ENCODE measurements at places on chromosomes 4 and X. TPM values are rescaled to one million over a fixed set of nuclear protein-coding genes. Genes with fewer than 3 reads are reported as not detected.

SAGE1 gene
- total RNA-seq = not detected

ZFP92 gene
- total RNA-seq = 1.4 TPM

ADGRG4 gene
- 0.10 TPM for total RNA-seq

- no peak for DNase-seq
Measured at GRCh38 chr4:27703771-27704170, 843.1 kb downstream of the STIM2 start.

GRCh38 chr4:683982-684622, 4.8 kb downstream of the SLC49A3 start:
- DNase-seq = peak; percentile 88

DNA sequence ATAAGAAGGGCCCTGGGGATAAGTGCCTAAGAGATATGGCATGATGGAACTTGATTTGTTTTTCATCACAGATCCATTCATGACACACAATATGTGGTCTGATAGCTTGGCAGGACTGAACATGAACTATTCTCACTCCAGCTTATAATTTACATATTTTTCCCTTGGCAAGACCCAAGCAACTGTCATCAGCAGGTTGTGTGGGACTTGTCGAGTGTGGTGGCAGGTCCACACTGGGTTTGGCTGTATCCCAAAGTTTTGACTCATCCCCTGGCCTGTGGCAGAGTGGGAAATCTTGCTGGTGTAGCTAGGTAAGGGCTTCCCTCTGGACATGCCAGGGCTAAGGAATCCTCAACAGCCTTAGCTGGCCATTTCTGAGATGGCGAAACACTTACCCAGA, 81.0 kb upstream of the STIM2 start:
- DNase-seq = peak; percentile 45

- no peak for DNase-seq
Measured at GRCh38 chr4:153528705-153529485, 62.7 kb downstream of the TMEM131L start.
